ENCODE measurements at places on chromosomes 7 and 10.

DNA sequence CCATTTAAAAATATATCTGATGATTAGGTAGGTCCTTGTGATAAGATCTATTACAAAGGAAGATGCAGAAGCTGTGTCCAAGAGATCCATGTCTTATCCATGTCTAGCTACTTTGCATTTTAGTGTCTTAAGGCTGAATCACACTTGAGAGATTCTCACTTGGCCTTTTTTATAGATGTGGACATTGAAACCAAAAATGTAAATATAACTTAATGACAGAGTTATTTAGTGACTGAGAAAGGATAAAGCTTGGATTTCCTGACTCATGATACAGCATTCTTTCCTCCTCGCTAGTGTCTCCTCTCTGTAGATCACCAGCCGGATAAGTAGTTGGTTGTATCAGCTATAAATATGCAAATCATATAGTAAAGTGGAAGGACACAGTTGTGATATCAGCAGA lies 23.3 kb downstream of the INHBA start:
- H3K27me3 ChIP-seq = no peaks in the 10 kb centered on the region
- H3K4me1 ChIP-seq = no peaks in the 10 kb centered on the region
- H3K27ac ChIP-seq = no peak overlapping the region
- no peak overlapping the region for H3K4me3 ChIP-seq
- H3K36me3 ChIP-seq = no peaks in the 10 kb centered on the region
- DNase-seq = no peak

- no peak overlapping the region for H3K4me3 ChIP-seq
- DNase-seq = no peak
- H3K27me3 ChIP-seq = no peaks in the 10 kb centered on the region
- no peaks in the 10 kb centered on the region for H3K36me3 ChIP-seq
- no peaks in the 10 kb centered on the region for H3K4me1 ChIP-seq
These were observed 193.3 kb upstream of the PHF14 start for GRCh38 chr7:10780400-10780747.

- H3K4me1 ChIP-seq = no peaks in the 10 kb centered on the region
- H3K27me3 ChIP-seq = no peaks in the 10 kb centered on the region
- no peak for DNase-seq
- H3K4me3 ChIP-seq = no peak overlapping the region
These were observed 8.9 kb downstream of the VSTM4 start for GRCh38 chr10:49106451-49106850.

GRCh38 chr10:62806251-62806650 lies 1.7 kb downstream of the ADO start:
- peak overlapping the region; percentile 91 for H3K4me3 ChIP-seq
- no peaks in the 10 kb centered on the region for H3K27me3 ChIP-seq
- H3K27ac ChIP-seq = no peak overlapping the region
- peaks cover 2% of the 10 kb centered on the region for H3K36me3 ChIP-seq
- peak; percentile 10 for DNase-seq

DNA sequence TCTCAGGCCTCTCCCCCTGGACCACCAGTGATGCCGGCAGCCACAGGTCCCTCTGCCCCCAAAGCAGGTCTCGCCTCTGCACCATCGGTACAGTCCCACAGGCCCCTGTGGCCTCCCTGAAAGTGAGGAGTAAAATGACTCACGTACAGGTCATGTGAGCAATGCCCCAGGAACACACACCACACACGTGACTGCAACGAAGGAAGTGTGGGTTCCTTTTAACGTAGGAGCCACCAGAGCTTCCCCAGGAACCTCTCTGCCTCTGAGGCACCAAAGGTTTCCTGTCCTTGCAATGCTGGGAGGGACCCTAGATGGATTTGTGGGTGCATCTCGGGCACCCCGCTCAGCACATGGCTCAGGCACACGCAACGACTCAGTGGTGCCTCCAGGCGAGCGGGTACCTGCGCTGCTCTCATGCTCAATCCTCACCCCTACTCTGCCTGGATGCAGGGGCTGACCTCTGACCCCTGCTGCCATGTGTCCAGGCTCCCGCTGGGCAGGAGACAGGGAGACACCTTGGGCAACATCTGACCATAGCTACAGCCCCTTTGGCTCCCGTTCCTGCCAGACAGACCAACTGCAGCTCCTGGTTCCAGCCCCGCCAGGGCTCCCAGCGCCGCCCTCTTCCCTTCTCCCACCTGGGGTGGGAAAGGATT lies 120.7 kb downstream of the PRKAG2 start:
- peak overlapping the region; percentile 61 for H3K27ac ChIP-seq
- peak; percentile 60 for DNase-seq
- peaks cover 48% of the 10 kb centered on the region for H3K4me1 ChIP-seq
- no peaks in the 10 kb centered on the region for H3K27me3 ChIP-seq
- no peaks in the 10 kb centered on the region for H3K36me3 ChIP-seq

DNA sequence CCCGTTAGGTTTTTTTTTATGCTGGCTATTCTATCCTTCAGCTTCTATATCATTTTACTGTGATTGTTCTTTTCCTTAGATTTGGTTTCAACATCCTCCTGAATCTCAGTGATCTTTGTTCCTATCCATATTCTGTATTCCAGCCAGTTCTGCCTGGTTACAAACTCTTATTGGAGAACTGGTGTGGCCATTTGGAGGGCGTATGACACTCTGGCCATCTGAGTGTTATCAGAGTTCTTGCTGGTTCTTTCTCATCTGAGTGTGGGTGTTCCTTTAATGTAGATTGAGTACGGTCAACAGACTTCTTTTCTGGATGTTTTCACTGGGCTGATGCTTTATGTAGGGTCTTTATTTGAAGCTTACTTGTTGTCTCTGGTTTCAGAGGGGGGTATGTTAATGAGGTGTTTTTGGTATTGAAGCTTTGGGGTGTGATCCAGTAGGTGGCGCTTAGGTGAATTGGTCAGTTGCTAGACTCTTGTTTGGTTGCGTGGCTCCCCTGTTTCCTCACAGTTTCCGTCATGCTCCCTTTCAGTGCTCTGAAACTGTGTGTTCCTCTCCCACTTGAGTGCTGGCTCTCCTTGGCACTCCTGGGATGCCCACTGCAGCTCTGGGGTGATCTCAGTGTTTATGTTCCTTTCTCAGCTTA lies 80.7 kb downstream of the FANK1 start:
- no peaks in the 10 kb centered on the region for H3K36me3 ChIP-seq
- no peak overlapping the region for H3K4me3 ChIP-seq
- peaks cover 20% of the 10 kb centered on the region for H3K4me1 ChIP-seq
- DNase-seq = no peak

- no peak overlapping the region for H3K27ac ChIP-seq
- no peaks in the 10 kb centered on the region for H3K36me3 ChIP-seq
- DNase-seq = no peak
- no peaks in the 10 kb centered on the region for H3K4me1 ChIP-seq
- no peaks in the 10 kb centered on the region for H3K27me3 ChIP-seq
These were observed 18.7 kb upstream of the UTF1 start for GRCh38 chr10:133211141-133211830.

DNA sequence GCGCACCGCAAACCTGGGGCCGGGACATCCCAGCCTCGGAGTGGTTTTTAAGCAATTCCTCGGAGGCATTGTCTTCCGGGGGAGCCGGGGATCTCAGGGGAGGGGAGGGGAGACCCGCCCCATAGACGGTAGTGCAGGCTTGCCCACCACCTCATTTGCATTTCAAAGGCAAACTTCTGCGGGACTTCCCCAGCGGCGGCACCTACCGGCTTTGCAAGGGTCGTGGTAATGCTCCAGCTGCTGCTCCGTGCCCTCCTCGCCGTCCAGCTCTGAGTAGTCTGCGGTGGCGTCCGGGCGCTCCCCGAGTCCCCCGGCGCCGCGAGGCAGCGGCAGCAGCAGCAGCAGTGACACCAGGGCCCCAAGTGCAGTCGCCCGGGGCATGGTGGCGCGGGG lies 425 bp downstream of the TLL2 start:
- DNase-seq = no peak
- H3K36me3 ChIP-seq = peaks cover 3% of the 10 kb centered on the region
- H3K27me3 ChIP-seq = peaks cover 6% of the 10 kb centered on the region
- H3K4me3 ChIP-seq = peak overlapping the region; percentile 54

DNA sequence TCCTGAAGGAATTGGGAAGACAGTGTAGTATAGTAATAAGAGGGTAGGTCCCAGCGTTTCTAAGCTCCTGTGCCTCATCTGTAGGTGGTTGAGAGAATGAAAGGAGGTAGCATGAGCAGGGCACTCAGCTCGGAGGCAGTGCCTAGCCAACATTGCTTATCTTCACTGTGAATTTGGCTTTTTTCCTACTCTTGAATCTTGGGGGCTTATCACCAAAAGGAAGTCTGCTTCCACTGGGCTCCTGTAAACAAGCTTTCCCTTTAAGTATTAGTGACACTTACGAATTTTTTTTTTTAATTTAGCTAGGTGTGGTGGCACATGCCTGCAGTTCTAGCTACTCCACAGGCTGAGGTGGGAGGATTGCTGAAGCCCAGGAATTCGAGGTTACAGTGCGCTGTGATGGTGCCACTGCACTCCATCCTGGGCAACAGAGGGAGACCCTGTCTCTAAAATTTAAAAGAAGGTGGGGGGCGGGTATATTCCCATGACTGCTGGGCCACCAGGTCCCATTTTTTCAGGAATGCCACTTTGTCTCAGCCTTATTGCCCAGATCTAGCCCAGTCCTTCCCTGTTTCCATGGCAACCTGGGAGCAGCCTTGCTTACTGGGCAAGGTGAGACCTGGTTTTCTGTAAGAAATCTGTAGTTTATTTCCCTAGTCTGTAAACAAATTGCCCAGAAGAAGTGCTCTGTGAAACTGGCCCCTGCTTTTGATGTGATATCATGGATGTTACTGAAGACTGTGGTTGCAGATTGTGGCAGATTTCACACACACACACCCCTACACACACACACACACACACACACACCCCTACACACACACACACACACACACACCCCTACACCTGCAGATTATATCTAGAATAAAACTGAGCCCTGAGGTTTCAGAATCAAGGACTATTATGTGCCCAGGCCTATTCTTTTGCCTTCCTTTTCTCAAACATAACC lies 19.4 kb downstream of the OGDH start:
- peaks cover 22% of the 10 kb centered on the region for H3K36me3 ChIP-seq
- no peaks in the 10 kb centered on the region for H3K27me3 ChIP-seq
- H3K4me3 ChIP-seq = no peak overlapping the region
- DNase-seq = no peak
- peaks cover 6% of the 10 kb centered on the region for H3K4me1 ChIP-seq
- no peak overlapping the region for H3K27ac ChIP-seq

- no peaks in the 10 kb centered on the region for H3K27me3 ChIP-seq
- H3K4me3 ChIP-seq = no peak overlapping the region
- no peaks in the 10 kb centered on the region for H3K4me1 ChIP-seq
- no peak overlapping the region for H3K27ac ChIP-seq
These were observed 25.0 kb upstream of the PODXL start for GRCh38 chr7:131581241-131582051.

DNA sequence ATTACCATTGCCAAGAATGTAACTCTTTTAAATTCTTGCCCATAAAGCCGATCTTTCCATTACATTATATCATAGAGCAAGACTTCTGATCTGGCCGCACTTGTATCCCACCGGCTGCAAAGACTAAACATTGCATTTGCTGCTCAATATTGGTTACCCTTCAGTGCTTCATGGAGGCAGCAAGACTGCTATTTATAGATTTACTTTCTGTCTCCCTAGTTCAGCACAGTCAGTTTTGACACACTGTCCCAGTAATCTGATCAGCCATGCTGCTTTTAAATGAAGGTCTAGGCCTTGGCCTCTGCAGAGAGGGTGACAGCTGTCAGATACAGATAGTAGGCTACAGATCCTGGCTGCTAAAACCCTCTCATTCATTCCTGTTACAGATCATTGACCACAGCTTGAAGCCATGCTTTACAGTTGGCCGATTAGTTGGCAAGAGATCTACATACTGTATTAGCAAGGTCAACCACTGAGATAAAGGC lies 562.6 kb upstream of the GALNT17 start:
- H3K4me1 ChIP-seq = peaks cover 22% of the 10 kb centered on the region
- peak; percentile 83 for DNase-seq
- no peak overlapping the region for H3K27ac ChIP-seq
- no peaks in the 10 kb centered on the region for H3K27me3 ChIP-seq
- H3K4me3 ChIP-seq = no peak overlapping the region

DNA sequence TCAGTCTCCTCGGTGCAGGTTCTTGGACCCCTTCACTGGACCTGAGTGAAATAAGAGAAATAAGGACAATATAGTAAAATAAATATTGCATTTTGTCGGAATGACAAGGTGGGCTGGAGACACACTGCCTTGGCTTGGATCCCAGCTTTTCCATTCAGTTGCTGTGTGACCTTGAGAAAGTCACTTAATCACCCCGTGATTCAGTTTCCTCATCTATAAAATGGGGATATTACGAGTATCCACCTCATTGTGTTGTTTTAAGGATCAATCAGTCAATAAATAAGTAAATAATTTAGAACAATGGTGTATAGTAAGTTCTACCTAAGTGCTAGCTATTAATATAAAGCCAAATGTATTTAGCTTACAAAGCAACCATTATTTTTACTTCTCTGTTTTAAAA lies 29.1 kb downstream of the HK1 start:
- no peaks in the 10 kb centered on the region for H3K4me1 ChIP-seq
- H3K27ac ChIP-seq = no peak overlapping the region
- no peaks in the 10 kb centered on the region for H3K36me3 ChIP-seq
- no peaks in the 10 kb centered on the region for H3K27me3 ChIP-seq
- DNase-seq = no peak

GRCh38 chr10:66837335-66837734 lies 88.5 kb upstream of the LRRTM3 start:
- H3K4me1 ChIP-seq = peaks cover 32% of the 10 kb centered on the region
- no peaks in the 10 kb centered on the region for H3K27me3 ChIP-seq
- DNase-seq = peak; percentile 76
- H3K36me3 ChIP-seq = no peaks in the 10 kb centered on the region

DNA sequence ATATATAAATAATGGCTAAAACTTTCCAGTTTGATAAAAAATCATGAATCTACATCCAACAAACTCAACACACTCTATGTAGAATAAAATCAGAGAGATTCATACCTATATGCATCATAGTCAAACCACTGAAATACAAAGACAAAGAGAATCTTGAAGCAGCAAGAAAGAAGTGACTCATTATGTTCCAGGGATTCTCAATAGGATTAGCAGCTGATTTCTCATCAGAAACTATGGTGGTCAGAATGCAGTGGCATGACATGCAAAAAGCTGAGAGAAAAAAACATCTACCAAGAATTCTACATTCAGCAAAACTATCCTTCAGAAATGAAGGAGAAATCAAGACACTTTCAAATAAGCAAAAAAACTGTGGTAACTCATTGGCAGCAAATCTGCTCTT lies 187.4 kb downstream of the RNLS start:
- H3K4me1 ChIP-seq = no peaks in the 10 kb centered on the region
- H3K4me3 ChIP-seq = no peak overlapping the region
- H3K27ac ChIP-seq = no peak overlapping the region
- no peaks in the 10 kb centered on the region for H3K27me3 ChIP-seq
- no peak for DNase-seq

DNA sequence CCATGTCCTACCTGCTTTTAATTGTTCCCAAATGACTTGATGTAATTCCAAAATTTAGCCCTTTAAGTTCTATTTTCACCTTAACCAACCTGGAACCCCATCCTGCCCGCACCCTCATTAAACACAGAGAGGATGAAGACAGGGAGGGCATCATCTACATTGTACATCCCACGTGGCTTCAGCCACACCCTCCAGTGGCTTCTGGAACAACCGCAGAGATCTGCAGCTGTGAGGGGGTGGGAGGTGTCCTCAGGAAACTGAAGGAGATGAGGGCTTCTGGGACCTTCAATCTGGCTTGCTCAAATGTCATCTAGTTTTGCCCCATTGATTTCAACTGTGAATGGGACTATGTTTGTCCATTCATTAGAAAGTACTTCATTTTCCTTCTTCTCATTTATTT lies 39.0 kb downstream of the AKR1B1 start:
- no peaks in the 10 kb centered on the region for H3K27me3 ChIP-seq
- no peaks in the 10 kb centered on the region for H3K4me1 ChIP-seq
- no peak overlapping the region for H3K27ac ChIP-seq
- H3K36me3 ChIP-seq = no peaks in the 10 kb centered on the region
- H3K4me3 ChIP-seq = no peak overlapping the region
- no peak for DNase-seq

Measured in astrocyte (in vitro differentiated cells and primary cell).